NB4 (cell line): ENCODE measurements at places on chromosomes 13 and 19.
A peak's percentile ranks its signal among the peaks of the same experiment; 100 is the strongest.

DNA sequence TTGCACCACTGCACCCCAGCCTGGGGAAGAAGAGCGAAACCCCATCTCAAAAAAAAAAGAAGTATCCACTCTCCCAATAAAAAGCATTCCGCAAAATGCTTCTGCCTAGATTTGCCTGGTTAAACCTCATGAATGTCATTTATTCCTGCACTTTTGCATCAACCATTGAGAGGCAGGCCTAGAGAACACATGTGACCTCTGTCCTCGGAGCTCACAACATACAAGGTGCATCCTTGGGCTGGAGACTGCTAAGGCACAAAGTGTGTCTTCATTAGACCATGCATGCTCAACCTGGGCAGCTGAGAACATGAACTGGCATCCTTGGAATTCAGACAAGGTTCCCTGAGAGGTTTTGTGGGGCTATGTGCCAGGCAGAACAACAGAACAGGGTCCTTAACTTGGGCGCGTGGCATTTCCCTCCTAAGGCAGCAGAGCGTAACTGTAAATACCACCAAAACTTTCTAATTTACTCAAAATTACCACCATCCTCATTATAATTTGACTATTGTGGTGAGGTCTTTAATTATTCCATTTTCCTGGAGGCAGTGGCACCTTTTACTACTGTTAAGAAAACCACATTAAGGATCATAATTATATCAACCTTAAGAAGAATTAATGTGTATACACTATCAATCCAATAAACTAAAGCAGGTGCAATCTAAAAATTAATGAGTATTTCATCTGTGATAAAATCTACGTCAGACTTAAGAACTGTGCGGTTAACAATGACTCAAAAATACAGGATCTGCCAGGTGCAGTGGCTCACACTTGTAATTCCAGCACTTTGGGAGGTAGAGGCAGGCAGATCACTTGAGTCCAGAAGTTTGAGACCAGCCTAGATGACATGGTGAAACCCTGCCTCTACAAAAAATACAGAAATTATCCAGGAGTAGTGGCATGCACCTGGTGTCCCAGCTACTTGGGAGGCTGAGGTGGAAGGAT lies 13.8 kb downstream of the RCBTB1 start:
- no peak for DNase-seq

- DNase-seq: no peak
Measured at GRCh38 chr13:93559718-93560117, 333.1 kb downstream of the GPC6 start.

- DNase-seq: no peak
Measured at GRCh38 chr13:22223411-22223810, 552.5 kb downstream of the FGF9 start.

DNA sequence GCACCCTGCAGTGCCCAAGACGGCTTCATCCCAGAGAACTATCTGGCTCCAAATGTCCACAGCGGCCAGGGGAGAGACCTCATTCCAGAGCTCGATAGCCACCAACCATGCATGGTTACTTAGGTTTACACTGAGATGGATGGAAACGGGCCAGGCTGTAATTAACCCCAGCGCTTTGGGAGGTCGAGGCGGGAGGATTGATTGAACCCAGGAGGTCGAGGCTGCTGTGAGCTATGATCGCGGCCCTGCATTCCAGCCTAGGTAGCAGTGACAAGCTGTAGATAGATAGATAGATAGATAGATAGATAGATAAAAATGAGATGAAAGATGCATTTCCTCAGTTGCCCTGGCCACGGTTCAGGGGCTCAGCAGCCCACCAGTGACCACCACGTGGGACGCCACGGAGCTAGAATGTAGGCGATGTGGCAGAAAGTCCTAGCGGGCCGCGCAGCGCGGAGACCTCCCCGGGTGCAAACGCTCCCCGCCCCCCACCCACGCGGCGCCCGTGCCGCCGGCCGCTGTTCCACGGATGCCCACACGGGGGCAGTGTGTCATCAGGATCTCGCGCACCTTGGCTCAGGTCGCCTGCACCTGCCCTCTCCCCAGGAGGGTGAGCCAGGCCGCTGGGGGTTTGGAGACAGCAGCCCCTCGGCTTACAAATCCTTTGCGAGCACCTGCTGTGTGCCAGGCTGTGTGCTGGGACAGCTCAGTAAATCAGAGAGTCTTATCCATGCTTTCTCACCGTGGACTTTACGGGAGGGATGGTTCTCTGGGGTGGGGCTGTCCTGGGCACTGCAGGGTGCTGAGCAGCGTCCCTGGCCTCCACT lies 13.5 kb upstream of the TLE5 start:
- DNase-seq: peak; percentile 45

DNA sequence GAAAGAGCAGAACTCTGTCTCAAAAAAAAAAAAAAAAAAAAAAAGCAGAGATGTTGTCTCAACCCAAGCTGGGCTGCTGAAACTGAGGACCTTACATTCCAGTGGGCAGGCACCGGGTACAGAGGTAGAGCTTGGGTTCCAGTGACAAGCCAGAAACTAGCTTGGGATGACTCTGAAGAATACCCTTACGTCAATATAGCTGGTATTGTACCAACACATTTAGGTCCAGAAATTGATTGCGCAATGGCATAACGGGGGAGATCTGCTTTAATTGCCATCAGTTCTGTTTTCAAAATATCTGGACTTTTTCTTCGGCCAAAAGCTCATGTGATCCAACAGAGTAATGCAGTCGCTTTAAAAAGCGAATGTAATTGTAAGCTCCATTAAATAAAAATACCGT lies 103.1 kb upstream of the UBL3 start:
- DNase-seq: peak; percentile 36

DNA sequence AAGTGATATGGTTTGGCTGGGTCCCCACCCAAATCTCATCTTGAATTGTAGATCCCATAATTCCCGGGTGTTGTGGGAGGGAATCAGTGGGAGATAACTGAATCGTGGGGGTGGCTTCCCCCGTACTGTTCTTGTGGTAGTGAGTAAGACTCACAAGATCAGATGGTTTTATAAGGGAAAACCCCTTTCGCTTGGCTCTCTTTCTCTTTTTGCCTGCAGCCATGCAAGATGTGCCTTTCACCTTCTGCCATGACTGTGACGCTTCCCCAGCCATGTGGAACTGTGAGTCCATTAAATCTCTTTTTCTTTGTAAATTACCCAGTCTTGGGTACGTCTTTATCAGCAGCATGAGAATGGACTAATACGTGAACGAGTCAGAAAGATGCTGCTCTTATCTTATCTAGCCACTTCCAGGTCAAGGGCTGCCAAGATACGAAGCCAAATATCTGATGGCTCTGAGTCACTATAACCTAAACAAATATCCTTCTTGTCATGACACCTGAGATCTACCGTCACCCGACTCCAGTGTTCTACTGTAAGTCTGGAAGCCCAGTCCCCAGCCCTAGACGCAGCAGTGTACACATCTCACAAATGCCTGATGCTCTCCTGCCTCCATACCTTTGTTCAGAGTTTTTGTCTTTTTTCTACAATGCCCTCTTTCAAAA lies 45.9 kb downstream of the SLC15A1 start:
- no peak for DNase-seq

- no peak for DNase-seq
Measured at GRCh38 chr19:50365434-50366306, at the start of gene NAPSA. Gene NAPSA, minus strand, starts transcription at chr19:50365639. Its CDS starts 18 bp downstream, at chr19:50365621.

DNA sequence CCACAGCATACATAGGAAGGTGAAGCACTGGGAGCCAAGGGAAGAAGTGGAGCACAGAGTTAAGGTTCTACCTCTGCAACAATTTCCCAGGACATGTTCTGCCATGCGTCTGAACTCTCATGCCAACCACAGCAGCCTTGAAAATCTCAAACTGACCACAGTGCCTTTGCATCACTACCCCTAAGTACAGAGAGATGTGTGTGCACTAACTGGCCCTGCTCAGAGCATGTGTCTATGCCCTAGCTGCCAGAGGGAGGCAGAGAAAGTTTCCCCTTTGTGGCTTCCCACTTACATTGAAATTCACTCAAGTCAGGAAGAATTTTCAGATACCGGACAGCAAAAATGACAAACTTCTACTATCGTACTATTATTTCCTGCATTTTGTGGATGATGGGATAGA lies 26.8 kb upstream of the WDFY2 start:
- DNase-seq: peak; percentile 66

DNA sequence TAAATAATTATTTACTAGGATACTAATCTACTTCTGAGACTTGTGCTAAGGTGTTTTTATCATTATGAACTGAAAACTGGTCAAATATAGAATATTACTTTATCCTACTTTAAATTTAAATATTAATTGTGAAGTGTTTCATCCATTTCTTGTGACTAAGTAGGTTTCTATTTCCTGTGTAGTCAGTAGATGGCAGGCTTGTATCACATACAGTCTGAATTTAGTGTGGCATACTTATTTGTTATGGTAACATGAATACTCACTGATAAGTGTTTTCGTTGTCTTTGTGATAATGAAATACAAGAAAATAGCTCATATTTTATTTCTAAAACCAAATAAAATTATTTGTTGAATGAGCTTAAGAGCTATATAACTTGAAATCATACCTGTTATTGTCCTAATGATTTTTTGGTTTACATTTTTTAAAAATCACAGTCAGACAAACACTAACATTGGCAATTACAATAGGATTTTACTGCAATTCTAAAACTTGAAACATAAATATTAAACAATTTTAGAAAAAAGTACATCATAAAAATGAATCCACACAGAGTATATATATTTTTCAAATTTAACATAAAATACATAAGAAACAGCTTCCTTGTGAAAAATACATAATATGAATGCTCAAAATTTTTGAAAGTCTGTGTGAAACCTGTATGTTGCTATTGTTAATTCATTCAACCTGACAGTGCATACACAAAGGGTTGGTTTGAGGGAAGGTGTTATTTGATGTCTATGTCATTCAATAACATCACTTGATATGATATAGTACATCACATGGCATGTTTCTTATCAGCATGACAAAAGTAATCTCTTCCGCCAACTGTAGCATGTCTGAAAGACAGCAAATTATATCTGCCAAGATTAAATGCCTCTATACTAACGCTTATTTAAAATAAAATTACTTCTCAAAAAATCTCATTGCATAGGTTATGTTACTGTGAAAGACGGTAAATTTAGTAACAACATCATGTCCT lies 904.8 kb upstream of the PCDH20 start:
- DNase-seq: peak; percentile 63
